ENCODE measurements at places on chromosomes 16 and 17.

DNA sequence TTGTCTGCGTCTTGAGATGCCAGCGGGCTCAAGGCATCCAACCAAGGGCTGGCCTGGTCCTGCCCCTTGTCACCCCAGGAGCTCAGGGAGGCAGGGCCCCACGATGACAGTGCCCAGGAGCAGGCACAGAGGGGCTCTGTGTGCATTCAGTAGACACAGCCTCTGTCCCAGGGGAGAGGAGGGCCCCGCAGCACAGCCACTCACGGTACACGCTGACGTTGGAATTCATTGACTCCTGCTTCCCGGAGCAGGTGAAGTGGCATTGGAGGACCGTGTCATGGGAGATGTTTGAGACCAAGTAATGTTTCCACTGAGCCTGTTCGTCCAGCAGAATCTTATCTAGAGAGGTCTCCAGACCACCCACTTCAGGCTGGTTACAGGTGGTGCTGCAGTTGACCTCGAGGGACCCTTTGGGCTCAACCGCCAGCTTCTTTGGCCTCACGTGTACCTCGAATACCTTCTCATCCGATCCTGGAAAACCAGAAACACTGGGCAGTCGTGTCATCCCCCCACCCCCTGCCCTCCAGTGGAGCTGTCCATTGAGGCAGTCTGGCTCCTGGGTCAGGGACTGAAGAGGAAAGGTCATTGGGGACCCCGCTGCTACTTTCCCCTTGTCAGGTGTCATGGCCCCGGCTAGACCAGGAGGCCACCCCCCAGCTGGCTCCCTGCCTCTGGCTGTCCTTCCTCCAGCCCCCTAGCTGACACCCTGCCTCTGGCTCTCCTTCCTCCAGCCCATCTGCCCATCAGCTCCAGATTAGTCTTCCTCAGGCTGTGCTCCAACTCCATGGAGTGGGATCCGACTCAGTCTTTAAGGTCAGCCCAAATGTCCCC, 7.0 kb downstream of the PRR29 start:
- DNase-seq = no peak

GRCh38 chr17:7915179-7915610, 894 bp downstream of the RNF227 start:
- peak; percentile 15 for DNase-seq

GRCh38 chr16:61969077-61969382, 67.2 kb downstream of the CDH8 start:
- DNase-seq = no peak

GRCh38 chr16:65793781-65794180, 572.7 kb upstream of the CDH5 start:
- DNase-seq = no peak

DNA sequence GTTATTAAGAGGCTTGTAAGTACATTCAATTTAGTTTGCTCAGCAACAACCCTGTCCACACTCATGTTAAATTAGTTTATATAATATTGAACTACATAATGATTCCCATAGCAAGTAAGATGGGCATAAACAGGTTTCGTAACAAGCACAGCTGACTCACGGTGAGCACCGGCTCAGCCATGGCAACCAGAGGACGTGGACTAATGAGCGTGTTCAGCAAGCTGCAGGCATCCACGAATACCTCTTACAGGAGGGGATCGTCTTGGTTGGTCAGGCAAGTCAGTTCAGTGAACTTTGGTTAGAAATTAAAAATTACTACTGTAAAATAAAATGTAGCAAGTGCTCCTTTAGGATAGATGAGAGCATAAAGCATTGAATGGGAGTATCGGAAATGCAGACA, 58.4 kb downstream of the ELAC2 start:
- DNase-seq = no peak

DNA sequence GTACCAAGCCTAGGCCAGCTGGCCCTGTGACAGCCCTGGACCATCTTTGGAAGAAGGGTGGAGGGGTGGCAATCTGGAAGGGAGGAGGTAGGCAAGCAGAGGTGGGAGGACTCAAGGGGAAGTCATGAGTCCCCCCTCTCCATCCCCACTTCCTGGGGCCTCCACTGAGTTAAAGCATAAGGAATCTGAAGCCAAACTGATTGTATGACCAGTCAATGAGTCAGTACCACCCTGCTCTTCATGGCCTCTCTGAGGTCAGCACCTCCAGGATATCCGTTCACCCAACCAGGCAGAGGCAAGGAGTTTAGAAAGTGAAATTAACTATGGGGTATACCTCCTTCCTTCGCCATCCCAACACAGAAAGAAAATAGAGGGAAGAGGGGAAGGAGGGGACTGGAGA, 272.7 kb downstream of the SOX9 start:
- no peak for DNase-seq

GRCh38 chr17:62800585-62800984, 7.5 kb downstream of the MARCHF10 start:
- DNase-seq = no peak

- DNase-seq = no peak
Observed at GRCh38 chr16:85029408-85029784, 1.8 kb downstream of the KIAA0513 start.

DNA sequence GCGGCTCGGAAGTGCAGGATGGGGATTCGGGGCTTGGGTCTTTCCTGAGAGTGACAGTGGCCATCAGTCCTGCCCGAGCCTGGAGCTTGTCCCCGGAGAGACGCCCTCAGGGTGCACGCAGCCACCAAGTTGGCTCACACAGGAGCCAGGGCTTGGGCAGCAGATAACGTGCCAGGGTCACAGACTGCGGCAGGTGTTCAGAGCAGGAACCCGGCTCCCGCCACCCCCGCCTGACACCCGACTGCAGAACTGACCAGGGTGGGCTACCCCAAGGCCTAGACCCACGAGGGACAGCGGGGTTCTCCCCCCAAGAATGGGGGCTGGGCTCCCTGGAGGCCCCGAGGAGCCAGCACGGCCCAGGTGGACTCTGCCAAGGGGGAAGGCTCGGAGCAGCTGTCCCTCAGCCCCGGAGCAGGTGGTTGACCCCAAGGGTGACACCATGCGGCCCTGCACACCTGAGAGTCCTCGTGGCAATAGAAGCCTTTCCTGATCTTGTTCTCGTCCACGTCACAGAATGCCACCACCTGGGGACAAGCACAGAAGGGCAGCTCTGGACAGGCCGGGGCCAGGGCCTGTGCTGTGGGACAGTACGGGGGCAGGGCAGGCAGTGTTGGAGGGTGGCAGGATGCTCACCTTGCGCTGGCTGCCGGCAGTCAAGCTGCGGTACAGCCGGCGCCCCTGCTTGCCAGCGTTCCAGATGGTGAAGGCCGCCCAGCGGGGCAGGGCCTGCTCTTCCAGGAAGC, 117.1 kb upstream of the ZNF750 start:
- DNase-seq = no peak

GRCh38 chr17:3927628-3928340, 11.5 kb upstream of the P2RX1 start:
- no peak for DNase-seq

- DNase-seq = peak; percentile 19
Observed at GRCh38 chr16:6018848-6019489, 921.4 kb upstream of the EEF2KMT start.

DNA sequence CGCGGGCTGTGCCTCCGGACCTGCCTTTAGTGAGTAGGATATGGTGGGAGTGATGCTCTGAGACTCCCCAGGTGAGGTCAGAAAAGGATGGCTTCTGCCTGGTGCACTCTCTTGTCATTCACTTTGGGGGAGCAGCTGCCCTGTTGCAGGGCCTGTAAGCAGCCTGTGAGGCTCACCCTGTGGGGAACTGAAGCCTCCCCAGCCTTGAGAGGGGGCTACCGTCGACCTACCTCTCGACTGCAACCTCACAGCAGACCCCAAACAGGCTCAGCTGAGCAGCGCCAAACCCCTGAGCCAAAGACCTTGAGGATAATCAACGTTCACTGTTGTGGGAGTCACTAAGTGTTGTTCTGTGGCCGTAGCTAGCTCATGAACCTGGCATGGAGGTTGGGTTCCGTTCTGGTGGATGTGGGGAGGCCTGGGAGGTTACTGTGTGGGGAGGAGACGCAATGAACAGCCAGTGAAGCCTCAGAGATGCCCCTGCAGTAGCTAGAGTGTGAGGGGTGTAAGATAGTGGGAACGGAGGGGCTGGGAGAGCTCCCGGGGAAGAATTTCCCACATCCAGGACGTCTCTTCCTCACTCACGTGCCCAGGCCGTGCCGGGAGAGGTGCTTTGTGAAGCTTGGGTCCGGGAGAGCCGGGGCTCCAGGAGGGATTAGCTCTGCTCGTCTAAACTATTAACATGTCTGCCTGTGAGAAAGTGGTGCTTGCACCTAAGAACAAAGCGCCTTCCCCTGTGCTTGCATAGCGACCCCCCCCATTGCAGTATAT, 38.8 kb downstream of the METRNL start:
- DNase-seq = no peak

DNA sequence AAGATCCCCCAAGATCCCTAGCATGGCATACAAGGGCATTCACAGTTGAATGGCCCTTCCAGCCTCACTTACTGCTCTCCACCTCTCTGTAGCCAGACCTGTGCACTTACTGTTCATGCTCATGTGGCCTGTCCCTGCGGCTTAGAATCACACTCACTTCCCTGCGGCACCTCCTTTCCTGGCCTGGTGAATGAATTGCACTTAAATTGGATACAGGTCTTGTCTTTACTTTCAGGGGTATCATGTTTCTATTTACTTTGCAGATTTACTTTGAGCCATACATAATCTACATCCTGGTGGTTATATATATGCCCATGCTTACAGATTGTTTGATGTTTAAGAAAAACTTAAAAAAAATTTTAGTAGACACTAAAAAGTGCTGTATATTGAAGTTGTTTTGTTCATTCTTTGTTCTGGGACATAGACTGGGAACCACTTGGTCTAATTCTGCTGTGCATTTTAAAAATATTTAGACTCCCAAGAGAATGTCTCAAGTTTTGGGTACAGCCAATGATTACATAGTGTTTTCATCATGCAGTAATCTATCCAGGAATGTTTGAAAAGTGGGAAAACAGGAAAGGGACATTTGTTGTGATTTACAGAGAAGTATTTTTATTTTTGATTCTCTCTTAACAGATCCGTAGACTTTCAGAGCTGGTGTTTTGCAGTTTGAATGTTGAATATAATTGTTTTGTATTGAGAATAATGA, 63.9 kb downstream of the NUP88 start:
- DNase-seq = no peak

DNA sequence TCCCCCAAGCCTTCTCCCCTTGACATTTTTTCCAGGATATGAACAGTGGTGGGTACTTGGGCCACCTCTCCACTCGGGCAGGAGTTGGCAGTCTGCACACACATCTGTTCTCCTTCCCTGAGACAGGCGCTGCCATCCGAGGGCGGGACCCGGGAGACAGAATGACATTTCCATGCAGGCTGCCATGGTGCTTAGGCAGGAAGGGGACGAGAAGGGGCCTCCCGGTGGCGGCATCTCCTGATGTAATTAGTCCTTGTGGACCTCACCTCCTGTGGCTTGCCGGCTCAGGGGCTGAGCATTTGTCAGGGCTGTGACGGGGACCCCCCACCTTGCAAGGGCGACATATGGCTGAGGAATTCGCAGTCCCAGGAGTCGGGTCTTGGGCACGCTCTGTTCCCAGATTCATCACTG, 197.2 kb downstream of the FOXL1 start:
- DNase-seq = no peak

DNA sequence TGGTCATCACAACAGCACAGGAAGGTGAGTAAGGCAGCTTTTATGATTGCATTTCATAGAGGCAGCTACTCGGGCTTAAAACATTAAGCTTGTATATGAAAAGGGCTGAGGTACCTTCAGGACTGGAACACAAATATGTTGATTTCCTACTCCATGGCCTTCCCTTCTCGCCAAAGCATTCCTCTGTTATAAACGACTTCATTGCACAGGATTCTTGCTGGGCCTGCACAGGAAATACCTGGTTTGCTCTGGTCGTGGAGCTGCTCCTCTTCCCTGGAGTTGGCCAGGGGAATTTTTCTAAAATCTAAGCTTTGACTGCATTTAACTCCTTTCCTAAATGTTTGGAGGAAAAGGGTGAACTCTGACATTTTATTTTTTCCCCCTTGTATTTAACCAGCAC, 49.0 kb downstream of the CHD9 start:
- DNase-seq = no peak

GRCh38 chr17:15393414-15393813, 52.0 kb upstream of the TEKT3 start:
- no peak for DNase-seq

DNA sequence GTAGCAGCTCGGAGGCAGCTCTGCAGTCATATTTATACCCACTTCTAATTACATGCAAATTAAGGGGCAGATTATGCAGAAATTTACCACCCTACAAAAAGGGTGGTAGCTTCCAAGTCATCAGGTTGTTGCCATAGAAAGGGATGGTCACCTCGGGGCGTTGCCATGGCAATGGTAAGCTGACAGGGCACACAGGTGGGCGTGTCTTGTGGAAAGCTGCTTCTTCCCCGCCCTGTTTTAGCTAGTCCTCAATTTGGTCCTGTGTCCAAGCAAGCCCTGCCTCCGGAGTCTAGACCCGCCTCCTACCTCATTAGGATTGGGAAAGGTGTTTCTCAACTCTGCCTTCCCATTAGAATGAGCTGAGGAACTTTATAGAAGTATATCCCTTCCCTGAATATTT, 98.7 kb downstream of the HS3ST2 start:
- peak; percentile 1 for DNase-seq

DNA sequence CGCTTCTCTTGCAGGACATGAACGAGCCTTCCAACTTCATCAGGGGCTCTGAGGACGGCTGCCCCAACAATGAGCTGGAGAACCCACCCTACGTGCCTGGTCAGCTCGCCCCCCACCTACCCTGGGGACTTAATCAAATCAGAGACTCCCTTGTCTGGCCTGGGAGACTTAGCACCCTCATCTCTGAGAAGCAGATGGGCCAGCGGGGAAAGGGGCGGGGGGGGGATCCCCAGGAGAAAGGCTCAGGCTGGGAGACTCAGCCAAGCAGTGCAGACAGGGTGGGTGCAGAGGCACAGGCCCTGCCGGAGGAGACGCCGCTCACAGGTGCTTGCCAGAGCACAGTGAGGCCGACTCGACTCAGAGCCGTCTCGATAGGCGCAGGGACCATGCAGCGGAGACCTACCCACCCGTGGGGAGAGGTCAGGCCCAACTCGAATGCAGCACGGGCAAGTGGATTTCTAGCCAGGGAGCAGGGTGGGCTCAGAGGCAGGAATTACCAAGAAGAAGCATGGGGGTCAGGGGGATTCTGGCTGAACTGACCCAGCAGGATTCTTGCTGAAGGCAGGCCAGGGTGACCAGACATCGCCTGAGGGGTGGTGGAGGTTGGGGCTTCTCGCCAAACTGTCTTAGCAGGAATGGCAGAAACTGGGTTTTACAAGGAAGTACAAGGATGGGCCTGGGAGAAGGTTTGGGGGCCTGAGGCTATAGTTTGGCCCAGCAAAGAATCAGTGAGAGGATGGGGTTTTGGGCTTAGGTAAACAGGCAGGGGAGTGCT, 9.7 kb downstream of the GAA start:
- DNase-seq = no peak

- DNase-seq = peak; percentile 86
Observed at GRCh38 chr17:77451245-77451893, 310.6 kb downstream of the SEC14L1 start.

DNA sequence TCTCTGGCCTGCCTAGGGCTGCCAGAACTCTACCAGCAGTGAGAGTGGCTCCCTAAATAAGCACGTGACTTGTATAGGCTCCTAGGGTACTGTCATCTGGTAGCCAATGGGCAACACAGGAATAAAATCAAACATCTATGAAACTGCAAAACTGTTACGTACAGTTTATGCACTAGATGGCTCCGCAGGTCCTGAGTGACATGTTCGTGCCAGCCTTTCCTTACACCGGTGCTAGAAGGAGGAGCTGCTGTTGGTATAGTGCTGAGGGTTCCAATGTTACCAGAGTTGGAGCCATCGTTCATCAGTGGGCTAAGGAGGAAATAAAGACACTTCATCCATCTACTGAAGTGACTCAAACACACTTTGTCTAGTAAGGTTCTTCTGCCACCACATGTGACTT, 63.2 kb upstream of the TRAP1 start:
- DNase-seq = no peak

GRCh38 chr16:55991843-55992242, 116.7 kb upstream of the CES5A start:
- DNase-seq = no peak

Data from NCI-H1417 (cell line).